ENCODE measurements at places on chromosomes 7 and 10. TPM values are rescaled to one million over a fixed set of nuclear protein-coding genes. Genes with fewer than 3 reads are reported as not detected.

DNA sequence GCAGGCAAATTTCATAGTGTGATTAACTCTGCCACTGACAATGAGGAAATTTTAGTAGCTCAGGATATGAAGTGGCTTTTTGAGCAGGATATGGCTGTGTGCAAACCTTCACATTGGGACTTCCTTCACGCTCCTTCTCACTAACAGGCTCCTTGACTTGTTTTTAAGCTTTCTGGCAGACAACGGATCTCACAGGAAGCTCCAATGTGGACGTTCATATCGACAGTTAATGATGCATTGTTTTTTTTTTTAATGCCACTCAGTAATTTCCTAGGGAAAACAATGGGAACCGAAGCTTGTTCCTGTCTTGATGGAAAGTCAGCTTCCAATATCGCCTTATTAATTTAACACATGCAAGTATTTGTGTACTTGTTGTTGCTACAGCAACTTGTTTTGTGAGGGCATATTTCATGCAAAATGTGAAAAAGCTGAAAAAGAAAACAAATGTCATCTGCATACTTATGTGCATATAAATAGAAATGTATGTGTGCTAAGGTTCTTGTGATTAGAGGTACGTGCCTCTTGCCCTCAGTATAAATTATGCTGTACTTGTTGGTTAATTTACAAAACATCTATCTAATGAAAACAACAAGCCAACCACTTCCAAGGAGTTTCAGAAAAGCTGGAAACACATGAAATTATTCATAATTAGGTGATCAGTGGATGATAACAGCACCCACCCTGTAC is 84.7 kb downstream of the NRP1 start:
- DNase-seq: no peak

DNA sequence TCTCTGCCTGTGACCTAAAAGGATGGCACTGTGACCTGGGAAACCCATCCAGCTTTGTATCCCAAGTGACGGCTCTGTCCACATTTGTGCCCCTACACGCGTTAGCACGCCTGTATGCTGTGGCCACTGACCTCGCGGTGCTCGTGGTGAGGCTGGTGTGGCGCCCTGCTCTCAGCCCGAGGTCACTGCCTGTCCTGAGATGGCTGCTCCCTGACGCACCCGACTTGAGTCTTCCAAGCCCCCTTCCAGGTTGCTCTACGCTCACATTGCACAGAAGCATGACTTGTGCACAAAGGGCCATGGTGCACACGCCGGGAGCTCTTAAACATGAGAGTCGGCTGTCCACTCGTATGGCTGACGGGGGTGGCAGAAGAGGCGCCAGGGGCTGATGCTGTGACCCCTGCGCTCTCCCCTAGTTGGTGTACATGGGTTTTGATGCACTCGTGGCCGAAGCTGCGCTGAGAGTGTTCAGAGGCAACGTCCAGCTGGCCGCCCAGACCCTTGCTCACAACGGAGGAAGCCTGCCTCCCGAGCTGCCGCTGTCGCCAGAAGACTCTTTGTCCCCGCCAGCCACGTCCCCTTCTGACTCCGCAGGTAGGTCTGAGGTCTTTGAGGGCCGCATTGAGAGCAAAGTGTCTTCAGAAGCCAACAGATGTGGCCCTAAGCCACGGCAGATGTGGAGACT is 33.5 kb downstream of the WDR86 start:
- DNase-seq: no peak

DNA sequence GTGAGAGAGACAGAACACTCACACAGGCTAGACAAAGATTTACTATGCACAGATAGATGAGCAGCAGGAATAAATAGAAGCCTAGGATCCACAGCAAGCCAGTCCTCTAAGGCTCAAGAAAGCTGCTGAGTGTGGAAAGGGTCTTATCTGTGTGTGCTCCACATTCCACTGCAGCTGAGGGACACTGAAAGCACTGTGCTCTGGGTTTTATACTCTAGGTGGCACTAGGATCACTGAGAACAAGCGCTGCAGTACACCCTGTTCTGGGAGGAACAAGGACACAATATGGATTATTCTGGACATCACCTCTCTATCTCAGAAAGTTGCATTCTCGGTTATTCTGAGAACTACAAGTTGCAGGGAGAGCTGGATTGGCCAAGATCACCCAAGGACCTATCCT is 4.9 kb upstream of the KLHL7 start:
- no peak for DNase-seq

DNA sequence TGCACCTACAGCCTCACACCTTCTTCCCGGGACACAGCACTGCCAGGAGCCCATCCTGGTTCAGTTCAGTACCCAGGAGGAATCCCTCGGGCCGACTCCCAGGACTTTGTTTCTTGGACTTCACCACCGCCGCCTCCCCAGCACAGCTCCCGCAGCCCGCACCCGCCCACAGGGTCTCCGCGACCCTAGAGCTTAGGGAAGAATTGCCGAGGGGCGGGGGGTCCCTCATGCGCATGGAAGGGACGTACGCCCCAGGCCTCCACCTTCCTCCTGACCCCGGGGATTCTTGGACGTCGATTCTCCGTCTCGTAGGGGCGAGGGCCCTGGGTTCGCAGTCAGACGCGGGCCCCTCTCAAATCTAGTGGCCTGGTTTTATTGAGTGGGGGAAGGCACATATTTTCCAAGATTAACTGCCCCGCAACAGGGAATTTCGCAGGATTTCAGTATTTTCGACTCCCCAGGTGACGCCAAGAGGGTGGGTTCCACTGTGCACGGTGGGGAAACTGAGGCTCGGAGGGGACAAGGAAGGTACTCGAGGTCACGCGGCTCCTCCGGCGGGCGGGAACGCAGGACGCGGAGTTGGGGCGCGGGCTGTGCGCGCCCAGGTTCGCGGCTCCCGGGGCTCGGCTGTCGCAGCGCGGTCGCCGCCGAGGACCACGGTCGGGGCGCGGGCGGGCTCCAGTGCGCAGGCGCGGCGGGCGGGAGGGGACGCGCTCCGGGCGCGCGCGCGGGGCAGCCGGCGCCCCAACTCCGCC is at the start of gene ADCY1:
ADCY1 (plus strand) TSS at position 708 of the 755 bp plus-strand sequence. CDS start 176 bp downstream, outside the sequence.
- no peak for DNase-seq

GRCh38 chr10:113108194-113108835 is 158.3 kb downstream of the TCF7L2 start:
- no peak for DNase-seq

GRCh38 chr10:50210876-50211275 is 40.4 kb downstream of the ASAH2 start:
- DNase-seq: no peak

DNA sequence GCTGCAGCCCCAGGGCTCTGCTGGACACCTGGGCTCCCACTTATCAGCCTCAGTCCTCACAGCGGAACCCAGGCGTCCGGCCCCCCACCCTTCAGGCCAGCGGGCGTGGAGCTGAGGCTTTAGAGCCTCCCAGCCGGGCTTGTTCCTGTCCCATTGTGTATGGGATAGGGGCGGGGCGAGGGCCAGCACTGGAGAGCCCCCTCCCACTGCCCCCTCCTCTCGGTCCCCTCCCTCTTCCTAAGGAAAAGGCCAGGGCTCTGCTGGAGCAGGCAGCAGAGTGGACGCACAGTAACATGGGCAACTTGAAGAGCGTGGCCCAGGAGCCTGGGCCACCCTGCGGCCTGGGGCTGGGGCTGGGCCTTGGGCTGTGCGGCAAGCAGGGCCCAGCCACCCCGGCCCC is 2.7 kb downstream of the NOS3 start:
- no peak for DNase-seq

- no peak for DNase-seq
Observed at GRCh38 chr10:61994405-61995219, 93.1 kb downstream of the ARID5B start.

- no peak for DNase-seq
Observed at GRCh38 chr7:136018104-136018503, 40.9 kb upstream of the MTPN start.

GRCh38 chr10:69742928-69743602 is 58.6 kb upstream of the COL13A1 start:
- no peak for DNase-seq

- DNase-seq: no peak
Observed at GRCh38 chr7:50921114-50921813, 138.6 kb upstream of the GRB10 start.

DNA sequence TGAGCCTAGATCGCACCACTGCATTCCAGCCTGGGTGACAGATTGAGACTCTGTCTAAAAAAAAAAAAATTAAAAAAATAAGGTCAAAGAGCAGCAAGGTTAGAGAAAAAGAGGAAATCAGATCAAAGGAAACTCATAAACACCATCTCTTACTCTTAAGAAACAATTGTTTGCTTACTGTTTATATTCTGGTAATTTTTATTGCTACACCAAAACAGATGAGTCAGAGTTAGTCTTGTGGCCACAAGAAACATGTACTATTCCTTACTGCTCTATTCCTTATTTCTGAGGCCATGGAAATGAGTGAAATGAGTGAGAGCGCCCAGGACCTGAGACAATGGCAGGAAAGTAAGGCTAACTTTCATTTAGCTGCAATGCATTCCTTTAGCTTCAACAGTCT is 387.3 kb downstream of the HPSE2 start:
- no peak for DNase-seq

GRCh38 chr7:132179080-132179430 is 397.2 kb downstream of the PLXNA4 start:
- no peak for DNase-seq

DNA sequence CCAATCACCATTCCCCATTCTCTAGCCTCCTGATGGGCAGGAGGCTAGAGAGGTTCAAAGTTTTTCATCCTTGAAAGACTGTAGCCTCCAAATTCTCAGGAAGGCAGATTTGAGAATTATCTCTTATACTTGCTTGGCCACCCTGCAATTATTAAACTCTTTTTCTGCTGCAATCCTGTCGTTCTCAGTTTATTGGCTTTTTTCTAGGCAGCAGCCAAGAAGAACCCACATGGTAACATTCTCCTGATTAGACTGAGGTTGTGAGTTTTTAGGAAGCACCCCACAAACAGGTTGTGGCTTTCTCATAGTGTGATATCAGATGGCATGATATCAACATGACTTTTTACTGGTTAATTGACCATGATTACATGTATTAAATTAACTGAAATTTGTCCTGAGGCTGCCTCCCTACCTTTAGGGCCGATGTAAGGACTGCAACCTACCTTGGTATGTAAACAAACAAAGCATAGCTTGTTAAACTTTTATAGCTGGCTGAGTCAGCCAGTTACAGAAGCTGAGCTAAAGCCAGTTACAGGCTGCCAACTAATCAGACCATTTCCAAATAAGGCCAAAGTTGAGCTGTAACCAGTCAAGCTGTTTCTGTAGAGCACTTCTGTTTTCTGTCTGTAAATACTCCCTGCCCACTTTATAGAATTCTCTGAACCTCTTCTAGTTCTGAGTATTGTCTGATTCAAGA is 3.2 kb upstream of the ZNF248 start:
- DNase-seq: no peak

DNA sequence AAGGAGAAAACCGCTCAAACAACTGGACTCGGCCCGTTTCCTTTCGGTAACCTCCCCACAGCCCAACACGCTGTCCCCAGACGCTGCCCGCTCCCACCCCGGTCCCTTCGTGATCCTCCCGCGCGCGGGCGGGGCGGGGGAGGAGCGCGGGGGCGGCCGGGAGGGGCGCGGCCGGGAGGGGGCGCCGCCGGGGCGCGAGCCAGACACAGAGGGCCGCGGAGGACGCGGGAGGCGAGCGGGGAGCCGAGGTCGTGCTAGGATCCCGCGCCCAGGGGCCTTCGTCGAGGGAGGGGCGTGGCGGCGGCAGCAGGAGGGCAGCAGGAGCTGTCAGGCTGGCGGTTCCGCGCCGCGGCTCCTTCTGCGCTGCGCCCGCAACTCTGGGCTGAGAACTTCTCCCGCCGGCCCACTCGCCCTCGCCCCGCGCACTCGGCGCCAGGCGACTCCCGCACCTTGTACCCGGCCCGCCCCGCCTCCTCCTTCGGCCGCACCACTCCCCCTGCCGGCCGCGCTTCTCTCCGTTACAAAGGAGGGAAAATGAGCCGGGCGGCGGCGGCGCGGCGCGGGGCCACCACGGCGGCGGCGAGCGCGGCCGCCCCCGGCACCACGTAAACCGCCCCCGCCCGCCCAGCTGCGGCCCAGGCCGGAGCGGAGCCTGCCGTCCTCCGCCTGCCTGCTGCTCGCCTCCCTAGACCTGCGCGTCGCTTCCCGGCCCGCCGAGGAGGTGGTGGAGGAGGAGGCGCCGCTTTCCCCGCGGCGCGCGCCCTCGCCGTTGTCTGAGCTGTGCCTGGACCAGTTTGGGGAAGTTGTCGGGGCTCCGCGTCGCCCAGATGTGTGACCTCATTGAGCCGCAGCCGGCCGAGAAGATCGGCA is at the start of gene CDK14:
CDK14 (plus strand) TSS at position 521 of the 870 bp plus-strand sequence; CDS start at position 828, 307 bp downstream.
- no peak for DNase-seq

- no peak for DNase-seq
Observed at GRCh38 chr7:83060218-83060617, 102.5 kb downstream of the PCLO start.

DNA sequence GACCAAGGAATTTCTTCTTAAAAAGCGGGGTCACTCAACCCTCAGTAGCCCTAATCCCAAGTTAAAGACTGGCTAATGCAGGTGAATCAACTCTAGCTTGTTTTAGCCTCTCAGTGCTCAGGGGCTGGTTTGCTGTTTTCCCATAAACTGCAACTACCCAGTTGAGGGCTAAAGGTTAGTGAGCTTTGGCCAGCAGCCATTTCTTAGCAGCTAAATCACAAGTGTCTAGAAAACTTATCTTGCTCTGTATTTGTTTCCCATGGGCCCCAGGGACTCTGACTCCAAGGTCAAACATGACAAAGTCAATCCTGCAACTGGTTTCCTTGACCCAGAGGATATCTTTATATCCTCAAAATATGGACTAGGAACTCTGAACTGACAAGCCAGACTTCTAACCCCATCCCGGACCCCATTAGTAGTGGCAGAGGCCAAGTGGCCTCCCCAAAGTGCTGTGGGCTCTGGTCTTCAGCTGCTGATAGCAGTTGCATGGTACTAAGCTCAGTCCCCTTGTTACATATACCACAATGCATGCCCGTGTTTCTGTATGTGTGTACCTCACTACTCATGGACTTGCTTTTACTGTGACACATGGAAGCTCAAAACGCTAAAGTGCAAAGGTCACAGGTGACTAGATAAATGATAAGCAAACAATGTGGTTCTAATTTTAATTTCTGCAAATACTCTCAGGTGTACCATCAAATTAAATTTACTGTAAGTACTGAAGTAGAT is 793.0 kb upstream of the IGFBP3 start:
- no peak for DNase-seq

The UBE2D4 gene
- polyA plus RNA-seq: 11.0 TPM

The ZNF862 gene
- 10.1 TPM for polyA plus RNA-seq

The ORC5 gene
- 13.5 TPM for polyA plus RNA-seq

The CPA2 gene
- polyA plus RNA-seq: 0.41 TPM

The OR2A5 gene
- polyA plus RNA-seq: not detected

The MMP21 gene
- not detected for polyA plus RNA-seq

The TIAL1 gene
- polyA plus RNA-seq: 117 TPM

The MTPN gene
- polyA plus RNA-seq: 94.2 TPM

The RELN gene
- polyA plus RNA-seq: 0.01 TPM

The CYP26C1 gene
- polyA plus RNA-seq: not detected

Data from keratinocyte (primary cell).